Hepatic stellate cell (primary cell): ENCODE measurements at places on chromosomes 12 and 14.

DNA sequence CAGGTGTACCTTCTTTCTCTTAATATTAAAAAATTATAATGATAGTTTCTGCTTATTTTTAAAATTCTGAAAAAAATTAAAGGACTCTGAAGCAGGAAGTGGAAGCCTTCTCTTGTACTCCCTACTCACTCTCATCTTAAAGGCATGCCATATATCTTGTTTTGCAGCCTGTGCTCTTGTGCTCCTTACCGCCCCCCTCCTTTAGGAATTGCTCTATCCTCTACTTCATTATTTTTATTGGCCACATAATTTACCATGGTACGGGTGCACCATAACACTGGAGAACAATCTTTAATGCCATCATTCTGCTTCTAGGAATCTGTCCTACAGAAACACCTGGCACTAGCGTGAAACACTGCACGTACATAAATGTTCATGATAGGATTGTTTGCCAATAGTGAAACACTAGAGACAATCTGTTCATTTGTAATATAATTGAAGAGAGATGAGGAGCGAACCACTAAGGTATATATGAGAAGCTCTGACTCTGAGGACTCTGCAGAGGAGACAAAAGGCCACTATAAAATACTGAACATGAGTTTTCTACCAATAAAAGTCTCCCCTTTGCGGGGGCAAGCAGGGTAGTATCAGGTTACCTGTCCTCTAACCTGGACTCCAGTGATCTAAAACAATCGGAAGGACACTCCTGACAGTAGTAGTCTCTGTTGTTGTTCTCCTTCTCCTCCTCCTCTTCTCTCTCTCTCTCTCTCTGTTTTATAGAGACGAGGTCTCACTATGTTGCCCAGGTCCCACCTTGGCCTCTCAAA lies 6.3 kb upstream of the NYNRIN start:
- DNase-seq, result peak; percentile 80

DNA sequence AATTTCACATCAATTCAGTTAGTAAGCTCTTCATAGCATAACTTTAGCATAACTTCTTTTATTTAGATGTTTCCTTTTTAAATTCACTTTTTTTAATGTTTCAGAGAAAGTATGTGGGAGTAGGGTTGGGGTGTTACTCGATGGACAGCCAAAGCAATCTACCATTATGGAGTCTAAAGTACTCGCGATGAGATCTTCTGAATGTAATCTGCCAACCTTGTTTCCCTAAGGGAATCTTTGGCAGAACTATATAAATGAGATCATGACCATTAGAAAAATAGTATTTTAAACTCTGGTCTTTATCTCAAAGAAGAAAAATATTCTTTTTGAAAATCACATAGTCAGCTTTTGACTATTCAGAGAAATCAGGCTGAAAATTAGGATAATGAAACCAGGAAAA lies 103.9 kb downstream of the BBS10 start:
- no peak for DNase-seq

- no peak for DNase-seq
Observed at GRCh38 chr14:67492538-67492937, 4.0 kb upstream of the TMEM229B start.

- no peak for DNase-seq
Observed at GRCh38 chr12:128388461-128389000, 121.6 kb downstream of the TMEM132C start.

DNA sequence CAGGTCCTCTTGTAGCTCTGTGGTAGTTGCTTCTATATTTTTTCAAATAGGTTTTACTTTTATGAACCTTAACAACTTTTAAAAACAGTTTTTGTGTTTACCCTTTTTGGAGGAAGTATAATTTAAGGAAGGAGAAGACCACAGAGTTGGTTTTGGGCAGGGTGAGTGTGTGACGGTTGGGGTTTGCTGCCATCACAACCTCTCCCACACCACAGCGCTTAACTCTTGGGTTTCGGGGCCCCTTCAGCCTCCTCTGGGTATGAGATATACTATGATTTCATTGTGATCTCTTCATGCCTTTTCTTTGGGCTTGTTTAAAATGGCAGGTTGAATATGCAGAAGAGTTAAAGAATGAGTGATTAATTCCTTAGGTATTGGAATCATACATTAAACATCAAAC lies 228.7 kb upstream of the CRY1 start:
- no peak for DNase-seq

DNA sequence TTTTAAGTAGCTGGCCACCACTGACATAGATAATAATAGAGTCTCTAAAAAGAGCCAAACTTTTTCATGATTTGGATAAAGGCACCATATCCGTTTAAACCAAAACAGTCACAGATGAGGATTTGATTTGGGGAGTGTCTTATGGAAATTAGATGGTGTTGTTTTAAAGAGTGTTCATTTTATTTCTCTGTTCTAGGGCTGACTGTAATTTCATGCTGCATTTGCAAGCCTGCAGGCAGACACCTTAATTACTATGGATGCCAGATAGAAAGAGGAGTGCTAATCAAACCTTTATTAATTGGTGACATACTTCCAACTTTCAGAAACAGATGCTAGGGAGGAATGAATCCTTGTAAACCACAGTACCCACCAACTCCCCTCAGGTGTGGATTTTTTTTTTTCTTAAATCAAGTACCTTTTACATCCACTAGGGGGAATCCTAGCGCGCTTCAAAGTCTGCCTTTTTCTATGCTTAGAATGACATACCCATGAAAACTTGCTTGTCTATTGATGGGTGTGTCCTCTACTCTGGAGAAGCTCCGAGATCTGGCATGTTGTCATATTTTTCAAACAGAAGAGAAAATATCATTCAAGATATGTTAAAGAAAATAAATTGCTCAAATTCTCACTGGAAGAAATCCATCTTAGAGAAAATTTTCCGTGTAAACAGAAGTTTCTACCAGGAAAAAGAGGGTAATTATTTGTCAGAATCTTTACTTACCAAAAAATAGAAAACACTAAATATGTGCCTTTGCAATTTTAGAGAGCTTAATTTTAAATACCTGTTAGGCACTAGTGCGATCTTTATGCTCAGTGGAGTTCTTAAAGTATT lies 14.2 kb upstream of the PLXNC1 start:
- peak; percentile 58 for DNase-seq

DNA sequence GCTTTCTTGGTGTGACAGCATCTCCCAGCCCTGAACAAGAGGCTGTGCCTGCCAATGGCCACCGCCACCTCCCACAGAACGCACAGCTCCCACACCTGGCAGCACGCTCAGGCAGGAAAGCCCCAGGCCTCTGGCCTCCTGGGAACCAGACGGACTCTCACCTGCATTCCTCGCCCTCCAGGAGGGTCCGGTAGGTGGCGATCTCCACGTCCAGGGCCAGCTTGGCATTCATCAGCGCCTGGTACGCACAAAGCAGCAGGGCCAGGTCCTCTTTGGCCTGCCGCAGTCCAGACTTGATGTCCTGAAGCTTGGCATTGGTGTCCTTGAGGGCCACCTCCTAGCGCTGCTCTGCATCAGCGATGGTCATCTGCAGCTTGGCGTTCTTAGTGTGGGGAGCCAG lies 12.1 kb upstream of the KRT77 start:
- no peak for DNase-seq

GRCh38 chr14:101939646-101940170 lies 24.7 kb upstream of the DYNC1H1 start:
- no peak for DNase-seq

DNA sequence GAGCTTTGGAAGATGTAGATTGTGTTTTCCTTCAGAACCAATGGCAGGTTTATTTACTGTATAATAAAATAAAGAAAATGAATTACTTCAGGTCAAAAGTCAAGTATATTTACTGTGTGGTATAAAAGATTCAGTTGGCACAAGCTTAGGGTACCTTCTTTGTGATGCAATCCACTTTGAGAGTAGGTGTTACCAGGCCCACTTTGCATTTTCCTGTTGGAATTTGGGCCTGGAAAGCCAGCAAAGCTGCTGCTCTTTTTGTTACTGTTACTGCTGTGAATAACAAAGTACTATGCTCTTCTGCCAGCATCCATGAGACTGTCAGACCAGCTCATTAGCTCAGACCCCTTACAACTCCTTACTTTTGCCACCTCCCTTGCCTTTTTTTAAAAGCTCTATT lies 649.0 kb upstream of the SEL1L start:
- no peak for DNase-seq

GRCh38 chr12:26629864-26630263 lies 203.1 kb downstream of the ITPR2 start:
- no peak for DNase-seq

- peak; percentile 55 for DNase-seq
Observed at GRCh38 chr14:92513966-92514843, 624 bp downstream of the RIN3 start.

- DNase-seq, result no peak
Observed at GRCh38 chr14:93804654-93805053, 16.4 kb upstream of the PRIMA1 start.

DNA sequence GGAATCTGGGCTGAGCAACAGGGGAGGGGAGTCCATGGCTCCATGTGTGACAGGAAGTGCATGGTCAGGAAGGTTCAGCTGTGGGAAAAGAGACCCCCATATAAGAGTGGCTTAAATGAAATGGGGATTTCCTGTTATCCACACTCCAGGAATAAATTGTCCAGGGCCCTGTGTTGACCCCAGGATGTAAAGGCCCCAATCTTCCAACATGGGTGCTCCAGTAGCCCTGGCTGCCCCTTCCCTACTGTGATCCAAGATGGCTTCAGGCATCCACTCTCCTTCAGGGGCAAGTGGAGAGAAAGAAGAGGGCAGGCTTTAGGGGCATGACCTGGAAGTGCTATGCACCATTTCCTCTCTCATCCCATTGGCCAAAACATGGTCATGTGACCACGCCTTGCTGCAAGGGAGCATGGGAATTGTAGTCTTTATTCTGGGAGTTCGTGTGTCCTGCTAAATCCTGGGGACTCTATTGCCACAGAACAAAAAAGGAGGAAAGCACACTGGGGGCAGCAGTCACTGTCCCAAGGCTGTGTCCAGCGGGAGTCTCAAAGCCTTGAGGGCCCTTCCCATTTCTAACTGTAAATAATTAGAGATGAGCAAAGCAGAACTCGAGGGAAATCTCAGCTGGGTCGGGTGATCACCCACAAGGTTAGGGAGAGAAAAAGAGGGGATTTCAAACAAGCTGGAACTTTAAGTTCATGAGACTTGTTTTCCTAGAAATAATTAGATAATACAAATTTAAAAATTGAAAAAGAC lies 289.2 kb downstream of the ADGRD1 start:
- no peak for DNase-seq

GRCh38 chr12:103858335-103858734 lies 17.3 kb upstream of the NT5DC3 start:
- no peak for DNase-seq

DNA sequence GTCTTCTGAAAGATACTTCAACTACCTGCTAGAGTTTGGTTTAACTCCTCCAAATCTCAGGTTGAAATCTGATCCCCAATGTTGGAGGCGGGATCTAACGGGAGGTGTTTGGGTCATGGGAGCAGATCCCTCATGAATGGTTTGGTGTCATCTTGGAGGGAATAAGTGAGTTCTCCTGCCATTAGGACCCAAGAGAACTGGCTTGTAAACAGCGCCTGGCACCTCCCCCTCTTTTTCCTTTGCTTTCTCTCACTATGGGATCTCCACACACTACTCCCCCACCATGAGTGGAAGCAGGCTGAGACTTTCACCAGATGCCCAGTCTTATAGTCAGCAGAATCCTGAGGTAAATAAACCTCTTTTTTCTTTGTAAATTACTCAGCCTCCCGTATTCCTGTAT lies 2.5 kb downstream of the CNIH1 start:
- no peak for DNase-seq
